Osteocyte (in vitro differentiated cells): ENCODE measurements at places on chromosomes 5 and 9.

DNA sequence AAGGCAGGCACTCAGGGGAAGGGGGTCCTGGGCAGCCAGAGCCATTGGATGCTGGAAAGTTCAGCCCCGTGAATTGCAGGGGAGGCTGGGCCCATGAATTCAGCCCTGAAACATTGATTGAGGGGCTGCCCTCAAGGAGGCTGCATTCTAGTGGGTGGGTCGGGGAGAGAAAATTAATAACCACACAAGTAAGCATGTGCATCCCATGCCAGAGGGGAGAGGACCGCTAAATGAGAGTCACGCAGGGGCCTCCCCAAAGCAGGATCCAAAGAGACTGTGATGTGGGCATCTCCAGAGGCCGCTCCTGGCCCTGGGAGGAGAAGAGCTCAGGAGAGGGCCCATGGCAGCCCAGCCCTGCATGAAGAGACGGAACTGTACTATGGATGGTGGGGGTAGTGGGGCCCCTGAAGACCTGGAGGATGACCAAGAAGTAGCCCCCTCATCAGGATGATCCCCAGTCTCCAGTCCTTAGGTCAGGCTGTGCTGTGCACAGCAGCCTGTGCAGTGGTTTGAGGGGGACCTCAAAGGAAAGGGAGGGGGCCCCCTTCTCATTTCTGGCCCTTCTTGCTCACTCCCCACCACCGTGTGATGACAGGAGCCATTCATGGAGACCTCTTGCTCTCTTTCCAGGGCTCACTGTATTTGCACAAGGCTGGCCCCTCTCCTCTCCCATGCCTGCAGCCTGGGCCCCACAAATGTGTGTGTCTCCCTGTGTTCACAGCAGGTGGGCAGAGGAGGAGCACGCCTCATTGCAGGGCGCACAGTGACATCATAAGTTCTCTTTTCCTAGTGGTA lies 233.6 kb upstream of the IRX1 start:
- H3K36me3 ChIP-seq = no peaks in the 10 kb centered on the region
- H3K4me3 ChIP-seq = no peak overlapping the region
- no peak overlapping the region for H3K27ac ChIP-seq
- H3K4me1 ChIP-seq = no peaks in the 10 kb centered on the region
- no peaks in the 10 kb centered on the region for H3K27me3 ChIP-seq

GRCh38 chr5:151751091-151751490 lies 7.3 kb downstream of the ATOX1 start:
- H3K4me3 ChIP-seq = no peak overlapping the region
- H3K36me3 ChIP-seq = peaks cover 16% of the 10 kb centered on the region
- no peaks in the 10 kb centered on the region for H3K27me3 ChIP-seq

GRCh38 chr9:84781931-84782866 lies 112.7 kb downstream of the NTRK2 start:
- H3K27ac ChIP-seq = no peak overlapping the region
- H3K27me3 ChIP-seq = no peaks in the 10 kb centered on the region
- no peak for DNase-seq
- H3K4me1 ChIP-seq = peaks cover 4% of the 10 kb centered on the region
- H3K4me3 ChIP-seq = no peak overlapping the region

GRCh38 chr5:106481374-106481773 lies 1189.4 kb downstream of the EFNA5 start:
- no peaks in the 10 kb centered on the region for H3K36me3 ChIP-seq
- H3K27ac ChIP-seq = no peak overlapping the region
- H3K4me1 ChIP-seq = peaks cover 9% of the 10 kb centered on the region
- H3K27me3 ChIP-seq = no peaks in the 10 kb centered on the region

- peaks cover 35% of the 10 kb centered on the region for H3K4me1 ChIP-seq
- no peak overlapping the region for H3K4me3 ChIP-seq
- DNase-seq = no peak
- peaks cover 16% of the 10 kb centered on the region for H3K36me3 ChIP-seq
Observed at GRCh38 chr5:103271570-103272289, 13.2 kb downstream of the MACIR start.

GRCh38 chr5:108743319-108743718 lies 4.4 kb upstream of the FER start:
- H3K36me3 ChIP-seq = no peaks in the 10 kb centered on the region
- H3K27me3 ChIP-seq = no peaks in the 10 kb centered on the region
- peak overlapping the region; percentile 25 for H3K27ac ChIP-seq
- no peak overlapping the region for H3K4me3 ChIP-seq
- no peak for DNase-seq

- no peak overlapping the region for H3K4me3 ChIP-seq
- H3K27me3 ChIP-seq = no peaks in the 10 kb centered on the region
- no peak for DNase-seq
- no peaks in the 10 kb centered on the region for H3K36me3 ChIP-seq
Observed at GRCh38 chr5:163890261-163890660, 384.8 kb downstream of the MAT2B start.

DNA sequence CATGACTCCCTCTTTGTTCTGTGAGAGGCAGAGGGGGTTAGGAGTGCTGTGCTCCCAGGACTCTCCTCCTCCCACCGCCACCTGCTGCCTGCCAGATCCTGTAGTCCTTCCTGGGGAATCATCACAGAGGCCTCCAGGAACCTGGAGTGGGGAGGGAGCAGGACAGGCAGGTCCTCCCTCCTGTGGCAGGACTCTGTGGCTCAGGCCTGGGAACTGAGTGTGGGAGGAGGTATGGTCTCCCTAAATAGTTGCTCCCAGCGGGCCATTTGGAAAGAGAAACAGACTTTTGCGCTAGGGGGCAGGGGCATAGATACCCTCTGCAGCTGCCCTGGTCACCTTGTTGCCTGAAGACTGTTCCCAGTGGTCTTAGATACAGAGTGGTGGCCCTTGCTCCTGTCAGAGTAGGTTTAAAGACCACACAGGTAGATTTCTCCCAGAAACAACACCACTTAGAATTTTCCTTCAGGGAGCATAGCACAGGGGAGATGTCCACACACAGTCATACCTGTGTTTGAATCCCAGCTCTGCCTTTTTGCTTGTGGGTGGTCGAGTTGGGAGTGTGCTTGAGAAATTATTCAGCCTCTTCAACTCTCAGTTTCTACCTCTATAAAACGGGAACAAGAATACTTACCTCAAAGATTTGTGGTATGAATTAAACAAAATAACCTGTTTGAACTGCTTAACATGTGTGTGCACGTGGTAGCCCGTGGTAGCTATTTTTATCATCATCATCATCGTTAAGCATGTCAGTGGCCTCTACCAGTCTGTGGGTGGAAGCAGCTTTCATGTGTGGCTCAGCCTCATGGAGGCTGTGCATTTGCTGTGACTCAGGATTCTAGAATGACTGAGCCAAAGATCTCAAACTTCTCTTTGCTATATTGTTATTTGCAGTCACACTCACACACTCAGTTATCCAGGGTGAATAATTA lies 55.8 kb downstream of the SLC22A5 start:
- H3K27ac ChIP-seq = peak overlapping the region; percentile 91
- DNase-seq = no peak

DNA sequence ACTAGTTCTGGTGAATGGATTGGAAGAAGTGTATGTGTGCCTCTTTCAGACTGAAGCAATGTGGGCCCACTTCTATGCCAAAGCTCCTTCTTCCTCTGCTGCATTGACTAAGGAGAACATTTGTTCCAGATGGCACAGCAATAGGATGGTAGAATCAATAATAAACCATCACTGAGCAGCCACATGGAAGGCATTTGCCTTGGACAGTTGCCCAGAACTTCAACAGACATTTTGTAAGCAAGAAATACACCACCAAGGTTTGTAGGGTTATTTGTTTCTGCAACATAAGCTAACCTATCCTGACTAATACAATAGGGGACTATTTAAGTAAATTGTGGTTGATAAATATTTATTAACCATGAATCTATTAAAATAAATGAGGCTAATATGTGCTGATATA lies 37.7 kb upstream of the CSNK1G3 start:
- H3K4me3 ChIP-seq = no peak overlapping the region
- no peak for DNase-seq
- no peak overlapping the region for H3K27ac ChIP-seq
- no peaks in the 10 kb centered on the region for H3K4me1 ChIP-seq
- H3K27me3 ChIP-seq = peaks cover 30% of the 10 kb centered on the region

DNA sequence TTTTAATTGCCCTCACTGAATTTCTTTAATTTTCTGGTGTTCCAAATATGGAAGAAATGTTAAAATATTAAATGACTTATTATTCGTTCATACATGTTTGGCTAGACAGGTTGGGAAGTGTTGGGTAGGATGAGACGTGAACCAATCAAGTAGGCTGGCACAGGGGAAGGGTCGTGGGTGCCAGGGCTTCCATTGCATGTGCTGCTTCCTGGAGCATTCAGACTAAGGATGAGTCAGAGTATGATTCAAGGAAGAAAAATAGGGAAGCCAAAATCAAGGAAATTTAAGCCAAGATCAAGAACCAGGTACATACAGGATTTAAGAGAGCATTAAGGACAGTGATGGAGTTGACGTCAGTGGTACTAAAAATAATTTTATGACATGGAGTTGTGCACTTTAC lies 2068.0 kb downstream of the MAT2B start:
- no peak overlapping the region for H3K4me3 ChIP-seq
- no peaks in the 10 kb centered on the region for H3K36me3 ChIP-seq
- no peaks in the 10 kb centered on the region for H3K4me1 ChIP-seq
- H3K27me3 ChIP-seq = no peaks in the 10 kb centered on the region
- no peak for DNase-seq

GRCh38 chr9:83043597-83043996 lies 19.3 kb downstream of the RASEF start:
- H3K27ac ChIP-seq = no peak overlapping the region
- no peak for DNase-seq
- no peaks in the 10 kb centered on the region for H3K4me1 ChIP-seq
- no peak overlapping the region for H3K4me3 ChIP-seq

GRCh38 chr5:91128604-91129003 lies 254.5 kb downstream of the ARRDC3 start:
- H3K36me3 ChIP-seq = no peaks in the 10 kb centered on the region
- peaks cover 40% of the 10 kb centered on the region for H3K4me1 ChIP-seq
- H3K4me3 ChIP-seq = no peak overlapping the region
- H3K27me3 ChIP-seq = no peaks in the 10 kb centered on the region

DNA sequence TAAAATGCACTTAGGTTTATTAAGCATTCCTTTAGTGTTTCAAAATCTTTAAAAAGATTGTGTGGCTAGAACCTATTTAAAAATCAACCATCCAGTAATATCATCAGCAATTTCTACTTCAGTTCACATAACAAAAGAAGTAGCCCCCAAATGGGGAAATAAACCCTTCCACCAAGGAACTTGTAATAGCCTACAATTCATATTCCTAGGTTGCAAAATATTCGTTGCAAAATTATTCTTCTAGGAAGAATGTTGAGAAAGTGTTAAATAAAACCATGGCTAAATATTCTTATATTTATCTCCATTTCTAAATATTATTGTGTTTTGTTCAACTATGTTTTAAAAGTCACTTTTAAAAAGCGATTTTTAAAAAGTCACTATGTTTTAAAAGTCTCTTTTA lies 177.9 kb upstream of the PRLR start:
- no peaks in the 10 kb centered on the region for H3K36me3 ChIP-seq
- no peak overlapping the region for H3K4me3 ChIP-seq
- DNase-seq = no peak
- no peaks in the 10 kb centered on the region for H3K27me3 ChIP-seq

GRCh38 chr9:35920051-35920620 lies 10.8 kb downstream of the SPAAR start:
- H3K36me3 ChIP-seq = no peaks in the 10 kb centered on the region
- no peak overlapping the region for H3K4me3 ChIP-seq
- peaks cover 37% of the 10 kb centered on the region for H3K4me1 ChIP-seq
- H3K27ac ChIP-seq = no peak overlapping the region
- DNase-seq = no peak

DNA sequence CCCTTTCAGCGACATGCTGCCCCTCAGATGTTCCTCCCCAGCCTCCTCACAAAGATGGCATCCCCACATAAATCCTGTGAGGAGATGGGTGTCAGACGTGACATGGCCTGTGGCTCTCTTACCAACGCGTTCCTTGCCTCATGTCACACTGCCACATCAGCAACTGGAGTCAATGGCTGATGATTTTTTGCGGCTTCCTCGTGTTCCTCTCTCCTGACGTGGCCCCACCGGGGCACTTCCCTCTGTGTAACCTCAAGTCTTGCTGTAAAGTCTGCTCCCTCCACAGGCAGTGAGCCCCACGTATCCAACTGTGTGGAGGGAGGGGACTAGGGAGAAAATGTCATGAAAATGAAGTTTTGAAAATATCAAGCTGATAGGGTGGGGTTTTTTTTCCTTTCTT lies 53.2 kb upstream of the SHISAL2B start:
- H3K27me3 ChIP-seq = peaks cover 35% of the 10 kb centered on the region
- H3K4me1 ChIP-seq = peaks cover 2% of the 10 kb centered on the region
- no peak overlapping the region for H3K4me3 ChIP-seq
- H3K27ac ChIP-seq = no peak overlapping the region
- no peak for DNase-seq

- H3K27ac ChIP-seq = no peak overlapping the region
- no peaks in the 10 kb centered on the region for H3K4me1 ChIP-seq
- H3K27me3 ChIP-seq = peaks cover 21% of the 10 kb centered on the region
Observed at GRCh38 chr9:120326049-120326693, 253.8 kb downstream of the CDK5RAP2 start.

DNA sequence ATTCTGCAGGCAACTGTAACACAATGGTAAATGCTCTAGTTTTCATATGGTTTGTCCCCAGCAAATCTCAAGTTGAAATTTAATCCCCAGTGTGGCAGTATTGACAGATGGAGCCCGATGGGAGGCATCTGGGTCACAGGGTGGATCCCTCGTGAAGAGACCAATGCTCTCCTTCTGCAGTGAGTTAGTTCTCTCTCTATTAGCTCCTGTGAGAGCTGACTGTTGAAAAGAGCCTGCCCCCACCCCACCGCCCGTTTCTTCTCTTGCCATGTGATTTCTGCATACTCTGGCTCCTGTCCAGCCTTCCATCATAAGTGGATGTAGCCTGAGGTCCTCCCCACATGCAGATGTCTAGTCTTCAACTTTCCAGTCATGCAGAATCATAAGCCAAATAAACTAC lies 27.0 kb downstream of the IARS1 start:
- DNase-seq = no peak
- no peak overlapping the region for H3K4me3 ChIP-seq
- H3K27me3 ChIP-seq = no peaks in the 10 kb centered on the region
- H3K27ac ChIP-seq = no peak overlapping the region

GRCh38 chr9:94081864-94082463 lies 2.3 kb upstream of the PTPDC1 start:
- peaks cover 24% of the 10 kb centered on the region for H3K36me3 ChIP-seq
- H3K4me3 ChIP-seq = no peak overlapping the region
- peaks cover 24% of the 10 kb centered on the region for H3K4me1 ChIP-seq
- H3K27ac ChIP-seq = no peak overlapping the region
- no peak for DNase-seq
- no peaks in the 10 kb centered on the region for H3K27me3 ChIP-seq

GRCh38 chr5:37722236-37723161 lies 117.3 kb downstream of the GDNF start:
- no peak overlapping the region for H3K27ac ChIP-seq
- H3K27me3 ChIP-seq = no peaks in the 10 kb centered on the region
- peaks cover 24% of the 10 kb centered on the region for H3K36me3 ChIP-seq
- no peak for DNase-seq

GRCh38 chr9:6911901-6912638 lies 154.3 kb downstream of the KDM4C start:
- no peaks in the 10 kb centered on the region for H3K27me3 ChIP-seq
- H3K4me3 ChIP-seq = no peak overlapping the region
- H3K4me1 ChIP-seq = no peaks in the 10 kb centered on the region
- no peak for DNase-seq
